Dorsolateral prefrontal cortex (tissue), 122 donors: ENCODE measurements at places on chromosomes 2 and 18. TPM values are rescaled to one million over a fixed set of nuclear protein-coding genes. Genes with fewer than 3 reads are reported as not detected.

DNA sequence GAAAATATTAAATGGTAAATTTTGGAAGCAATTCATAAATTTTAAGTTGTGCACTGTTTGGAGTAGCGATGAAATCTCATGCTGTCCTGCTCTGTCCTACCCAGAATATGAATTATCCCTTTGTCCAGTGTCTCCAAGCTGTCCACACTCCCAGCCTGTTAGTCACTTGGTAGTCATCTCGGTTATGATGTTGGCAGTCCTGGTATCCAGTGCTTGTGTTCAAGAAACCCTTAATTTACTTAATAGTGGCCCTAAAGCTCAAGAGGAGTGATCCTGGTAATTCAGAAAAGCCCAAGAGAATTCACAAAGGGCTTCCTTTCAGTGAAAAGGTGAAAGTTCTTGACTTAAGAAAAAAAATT, 71.8 kb upstream of the STAM2 start:
- DNase-seq, result no peak

DNA sequence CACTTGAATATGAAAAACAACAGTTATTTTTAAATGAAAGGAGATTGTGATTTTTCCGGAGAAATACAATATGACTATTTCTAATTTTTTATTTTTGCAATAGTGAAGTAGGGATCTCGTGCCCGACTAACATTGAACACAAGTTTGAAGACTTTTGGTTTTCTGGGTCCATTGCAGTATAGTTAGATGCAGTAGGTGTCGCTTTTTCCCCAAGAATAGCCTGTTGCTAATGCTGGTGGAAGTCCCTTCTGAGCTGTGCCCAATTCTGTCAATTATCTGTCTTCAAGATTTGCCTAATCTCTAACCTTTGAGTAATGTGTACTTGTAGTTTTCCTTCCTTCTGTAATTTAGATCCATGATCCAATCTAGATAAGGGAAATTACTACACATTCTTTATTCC, 36.5 kb downstream of the SEMA4F start:
- DNase-seq, result no peak

GRCh38 chr18:41034413-41034812, 920.6 kb upstream of the PIK3C3 start:
- no peak for DNase-seq

DNA sequence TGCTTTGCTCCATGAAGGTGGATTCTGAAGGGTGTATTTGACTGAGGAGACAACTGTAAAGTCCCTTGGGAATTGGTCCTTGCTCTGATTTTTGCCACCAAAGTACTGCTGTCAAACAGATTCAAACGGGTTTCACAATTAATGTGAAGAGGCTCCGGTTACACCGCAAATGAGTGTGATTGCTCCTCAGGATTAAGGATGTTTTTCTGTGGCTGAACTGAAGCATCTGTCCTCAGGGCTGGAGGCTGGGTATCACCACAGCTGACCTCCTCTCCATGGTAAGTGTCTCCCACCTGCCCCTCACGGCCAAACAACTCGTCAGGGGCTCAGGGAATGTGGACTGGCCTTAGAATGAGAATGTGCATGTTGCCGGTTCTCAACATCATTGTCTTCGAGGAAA, 130.4 kb upstream of the NDUFV2 start:
- DNase-seq, result no peak

DNA sequence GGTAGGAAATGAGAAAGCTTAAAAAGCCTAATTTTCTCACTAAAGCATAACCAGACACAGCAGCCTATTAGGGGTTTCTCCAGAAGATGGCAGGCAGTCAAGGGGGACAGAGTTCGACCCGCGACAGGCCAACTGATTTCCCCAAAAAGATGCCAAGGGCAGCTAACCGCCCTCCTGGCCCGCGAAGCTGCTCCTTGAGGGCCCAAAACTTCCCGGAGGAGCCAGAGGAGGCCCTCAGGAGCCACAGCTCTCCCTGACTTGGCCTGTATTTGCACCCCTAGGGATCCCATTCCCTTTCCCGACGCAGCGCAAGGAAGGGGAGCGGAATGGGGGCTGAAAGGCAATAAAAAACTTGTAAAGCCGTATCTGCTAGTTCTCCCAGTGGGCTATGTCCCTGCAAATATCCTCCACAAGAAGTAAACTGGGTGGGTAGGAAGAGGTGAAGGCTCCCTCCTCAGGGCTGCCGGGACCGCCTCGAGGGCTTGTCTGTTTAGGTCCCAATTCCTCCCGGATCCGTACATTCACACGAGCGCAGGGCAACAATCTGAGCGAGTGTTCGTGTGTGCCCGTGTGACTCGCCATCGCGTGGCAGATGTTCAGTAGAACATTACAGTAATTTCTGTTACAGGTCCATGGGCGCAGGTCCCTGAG, 756 bp upstream of the NAGK start:
- DNase-seq, result no peak

DNA sequence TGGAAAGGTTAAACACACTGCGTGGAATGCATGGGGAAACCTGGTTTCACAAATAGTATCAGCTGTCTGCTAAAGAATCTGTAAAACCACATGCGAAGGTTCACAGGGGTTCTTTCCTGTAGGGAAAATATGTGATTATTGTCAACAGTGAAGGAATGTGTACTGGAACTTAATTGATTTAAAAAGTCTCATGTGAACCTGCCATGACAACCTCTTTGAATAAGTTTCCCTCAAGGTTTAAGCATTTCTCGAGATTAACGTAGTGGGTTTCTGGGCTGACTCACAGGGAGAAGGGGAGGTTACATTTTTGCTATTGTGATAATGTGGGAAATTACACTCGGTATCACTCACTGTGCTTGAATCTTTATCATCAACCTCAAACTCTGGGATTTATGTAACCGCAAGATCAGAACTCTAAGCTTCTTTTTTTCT, 28.2 kb upstream of the IL1R1 start:
- no peak for DNase-seq

GRCh38 chr2:34737146-34737545, 1138.0 kb upstream of the FAM98A start:
- DNase-seq, result no peak

GRCh38 chr2:120291401-120292311, 39.0 kb downstream of the RALB start:
- DNase-seq, result no peak

- no peak for DNase-seq
Measured at GRCh38 chr2:202965810-202966460, 48.7 kb upstream of the NBEAL1 start.

- DNase-seq, result no peak
Measured at GRCh38 chr2:228827056-228827700, 443.9 kb downstream of the PID1 start.

DNA sequence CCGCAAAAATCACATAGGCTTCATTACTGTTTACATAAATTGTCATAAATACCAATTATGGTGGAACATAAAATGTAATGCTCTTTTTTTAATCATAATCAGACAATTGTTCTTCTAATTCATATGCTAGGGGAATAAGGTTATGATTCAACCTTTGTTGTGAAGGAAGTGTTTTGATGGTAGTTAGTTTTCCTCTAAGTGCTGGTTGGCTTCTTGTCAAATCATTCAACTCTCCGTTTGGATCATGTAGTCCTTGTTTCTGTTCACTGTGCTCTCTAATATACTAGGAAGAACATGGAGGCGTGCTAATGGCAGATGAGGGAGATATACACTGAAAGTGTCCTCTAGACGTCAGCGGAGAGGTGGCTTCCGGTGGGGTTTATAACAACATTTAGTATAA, 1938.0 kb upstream of the PIK3C3 start:
- DNase-seq, result no peak

DNA sequence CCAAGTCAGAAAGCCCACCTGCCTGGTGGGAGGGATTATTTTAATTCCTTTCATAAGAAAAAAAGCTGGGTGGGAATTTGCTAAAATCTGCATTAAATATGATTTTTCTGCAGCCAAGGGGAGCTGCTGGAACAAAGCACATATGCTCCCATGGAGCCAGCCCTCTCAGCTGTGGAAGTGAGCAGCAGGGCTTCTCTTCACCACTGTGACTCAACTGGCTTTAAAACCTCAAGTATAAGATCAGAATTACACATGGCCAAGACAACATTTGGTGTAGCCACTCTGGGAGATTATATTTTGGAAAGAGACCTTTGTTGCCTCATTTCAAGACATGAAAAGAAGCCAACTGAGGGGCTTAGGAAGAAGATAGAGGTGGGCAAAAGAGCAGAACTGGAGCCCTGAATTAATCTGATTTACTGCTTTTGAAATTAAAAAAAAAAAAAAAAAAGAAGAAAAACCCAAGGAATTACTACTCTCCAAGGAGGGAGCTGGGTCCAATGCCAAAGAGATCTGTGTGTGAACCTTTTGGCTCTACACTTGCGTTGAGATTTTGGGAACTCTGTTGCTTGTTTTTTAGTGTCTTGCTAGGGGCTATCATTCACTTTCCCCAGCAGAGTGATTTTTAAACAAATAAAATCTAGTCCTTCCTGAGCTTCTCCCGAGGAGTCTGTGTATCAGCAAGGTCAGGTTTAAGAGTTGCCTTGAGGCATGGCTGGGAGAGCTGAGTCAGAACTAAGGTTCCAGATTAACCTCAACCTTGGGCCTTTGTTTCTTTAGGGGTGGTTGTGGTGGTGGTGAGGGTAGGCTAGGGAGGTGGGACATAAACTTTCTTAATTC, 6.0 kb downstream of the LHCGR start:
- DNase-seq, result no peak

GRCh38 chr2:75527676-75528075, 33.1 kb downstream of the EVA1A start:
- DNase-seq, result no peak

- DNase-seq, result no peak
Measured at GRCh38 chr2:237743561-237744269, 54.9 kb upstream of the RBM44 start.

The GPC1 gene
- 112 TPM for total RNA-seq

The ZNF407 gene
- 17.8 TPM for total RNA-seq
